ENCODE measurements at places on chromosomes 11 and 22.

DNA sequence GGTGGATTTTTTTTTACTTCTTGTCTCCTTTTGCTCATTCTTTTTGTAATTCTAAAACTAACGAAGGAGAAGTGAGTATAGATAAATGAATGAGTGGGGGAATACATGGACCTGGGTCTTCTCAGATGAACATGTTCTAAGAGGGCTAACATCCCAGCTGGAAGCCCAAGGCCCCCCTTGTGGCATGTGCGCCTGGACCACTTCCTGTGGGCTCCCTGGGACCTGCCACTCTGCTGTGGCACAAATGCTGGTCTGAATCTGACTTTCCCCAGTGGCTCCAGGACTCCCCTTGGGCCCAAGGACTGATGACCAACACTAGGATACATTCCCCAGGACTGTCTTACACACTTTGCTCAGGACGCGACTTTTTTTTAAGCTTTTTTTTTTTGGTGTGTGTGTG, 32.7 kb upstream of the ALX4 start:
- DNase-seq, result no peak

- no peak for DNase-seq
These were observed 5.3 kb upstream of the JAML start for GRCh38 chr11:118230088-118230487.

- no peak for DNase-seq
These were observed 10.6 kb downstream of the PKNOX2 start for GRCh38 chr11:125175166-125175565.

DNA sequence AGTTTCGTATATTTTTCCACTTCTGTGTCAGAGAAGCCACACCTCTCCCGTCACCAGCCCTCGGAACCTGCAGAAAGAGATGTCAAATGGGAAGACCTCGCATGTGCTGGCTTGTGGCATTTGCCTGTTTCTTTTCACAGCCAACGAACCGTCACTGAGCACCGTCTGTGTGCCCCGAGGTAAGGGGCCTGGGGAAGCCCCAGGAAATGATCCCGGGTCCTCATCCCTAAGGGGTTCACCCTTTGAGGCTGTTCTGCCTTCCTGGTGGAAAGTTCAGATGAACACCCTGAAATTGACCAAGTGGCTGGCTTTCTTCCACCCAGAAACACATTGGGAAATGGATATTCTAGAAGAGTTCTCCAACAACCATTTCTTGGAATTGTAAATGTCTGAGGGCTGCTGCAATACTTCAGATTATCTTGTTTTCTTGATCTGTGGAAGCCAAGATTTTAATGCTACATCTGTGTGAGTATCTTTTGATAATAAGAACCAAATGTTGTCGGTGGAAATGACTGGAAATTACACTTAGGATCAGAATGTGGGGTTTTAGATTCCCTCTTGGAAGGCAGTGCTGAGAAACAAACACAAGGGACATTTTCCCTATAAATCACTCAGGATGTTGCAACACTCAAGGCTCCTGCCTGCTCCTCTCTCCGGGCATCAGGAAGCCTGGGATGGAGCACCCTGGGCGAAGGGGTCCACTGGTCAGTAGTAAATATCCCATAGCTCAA, 37.6 kb downstream of the RIBC2 start:
- DNase-seq, result no peak

GRCh38 chr11:111734101-111734953, 31.9 kb downstream of the PPP2R1B start:
- DNase-seq, result no peak

- no peak for DNase-seq
These were observed 4.9 kb downstream of the USP18 start for GRCh38 chr22:18154821-18155390.

DNA sequence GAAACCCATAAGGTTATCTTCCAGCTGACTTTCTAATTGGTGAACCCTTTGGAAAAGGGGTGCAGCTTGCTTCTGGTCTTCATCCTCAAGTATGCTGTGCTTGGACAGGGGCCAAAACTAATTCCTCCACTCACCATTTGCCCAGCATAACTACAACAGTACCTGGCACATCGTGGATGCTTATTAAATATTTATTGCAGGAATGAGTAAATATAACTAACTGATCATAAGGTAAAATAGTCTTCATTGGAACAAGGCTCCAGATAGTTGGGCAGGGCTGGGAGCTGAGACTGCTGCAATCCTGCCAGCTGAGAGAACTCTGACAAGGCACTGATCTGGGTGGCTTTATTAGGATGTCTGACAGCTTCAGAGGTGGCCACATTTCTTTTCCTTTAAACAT, 2.4 kb upstream of the SIDT2 start:
- no peak for DNase-seq

GRCh38 chr11:117426297-117426685, 98.6 kb downstream of the CEP164 start:
- DNase-seq, result no peak

DNA sequence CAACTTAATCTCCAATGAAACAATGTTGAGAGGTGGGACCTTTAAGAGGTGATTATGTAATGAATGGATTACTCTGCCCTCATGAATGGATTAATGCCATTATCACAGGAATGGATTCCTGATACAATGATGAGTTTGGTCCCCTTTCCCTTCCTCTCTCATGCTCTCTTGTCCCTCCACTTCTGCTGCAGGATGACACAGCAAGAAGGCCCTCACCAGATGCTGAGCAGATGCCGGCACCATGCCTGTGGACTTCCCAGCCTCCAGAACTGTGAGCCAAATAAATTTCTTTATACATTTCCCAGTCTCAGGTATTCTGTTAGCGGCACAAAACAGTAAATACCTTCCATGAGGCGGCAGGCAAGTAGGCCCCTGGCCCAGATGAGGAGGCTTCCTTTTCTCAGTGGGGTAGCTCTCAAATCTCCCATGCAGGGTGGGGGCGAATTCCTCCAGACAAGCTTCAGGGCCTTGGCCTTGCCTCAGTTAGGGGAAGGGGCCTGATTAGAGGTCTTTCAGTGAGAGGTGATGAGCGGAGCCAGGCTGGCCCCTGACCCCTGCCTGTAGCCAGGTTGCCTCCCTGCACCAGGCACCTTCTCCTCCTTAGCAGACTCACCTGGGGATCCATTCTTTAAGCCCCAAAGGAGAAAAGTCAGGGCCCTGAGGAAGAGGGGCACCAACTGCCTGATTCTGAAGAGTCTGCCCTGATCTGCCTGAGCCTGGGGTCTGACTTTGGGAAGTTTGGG, 86.0 kb downstream of the RRM1 start:
- no peak for DNase-seq
